ENCODE measurements at places on chromosomes 12 and 14.
A peak's percentile ranks its signal among the peaks of the same experiment; 100 is the strongest.

GRCh38 chr14:48970943-48971342 is 615.2 kb downstream of the RPS29 start:
- no peak for DNase-seq

DNA sequence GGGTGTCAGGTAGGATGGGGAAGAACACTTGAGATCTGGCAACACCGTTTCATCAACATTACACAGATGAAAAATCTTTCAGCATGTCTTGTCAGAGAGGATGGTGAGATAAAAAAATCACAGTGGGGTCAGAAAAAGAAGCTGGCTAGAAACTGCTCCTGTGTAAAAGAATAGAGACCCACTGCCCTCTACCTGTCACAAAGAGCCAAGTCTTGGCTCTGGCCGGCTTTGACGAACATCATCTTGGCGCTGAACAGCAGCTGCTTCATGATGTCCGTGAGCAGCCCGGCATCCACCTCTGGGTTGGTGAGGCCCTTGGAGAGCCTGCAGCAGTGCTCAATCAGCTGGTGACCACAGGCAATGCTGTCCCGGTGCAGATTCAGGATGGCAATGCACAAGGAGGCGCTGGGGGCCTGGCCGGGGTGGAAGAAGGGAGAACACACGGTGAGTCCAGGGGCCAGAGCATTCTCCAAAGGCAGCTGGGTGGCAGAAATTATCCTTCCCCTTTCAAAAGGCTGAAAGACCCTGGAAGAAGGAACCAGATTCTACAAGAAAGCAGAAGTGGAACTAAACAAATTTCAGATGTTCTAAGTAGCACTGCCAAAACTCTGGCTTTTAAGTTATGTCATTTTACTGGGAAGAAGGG is 50.2 kb downstream of the ZFYVE26 start:
- DNase-seq = peak; percentile 78

DNA sequence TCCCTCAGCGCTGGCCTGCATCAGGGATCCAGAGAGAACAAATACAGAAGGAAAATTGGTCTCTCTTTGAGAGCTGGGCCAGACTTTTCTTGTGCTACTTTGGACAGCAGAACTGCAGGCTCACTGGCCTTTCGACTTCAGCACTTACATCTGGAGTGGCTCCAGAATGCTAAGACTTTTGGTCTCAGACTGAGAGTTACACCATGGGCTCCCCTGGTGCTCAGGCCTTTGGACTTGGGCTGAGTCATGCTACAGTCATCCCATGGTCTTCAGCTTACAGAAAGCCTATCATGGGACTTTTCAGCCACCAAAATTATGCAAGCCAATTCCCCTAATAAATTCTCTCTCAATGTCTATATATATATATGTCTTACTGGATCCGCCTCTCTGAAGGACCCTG is 9.0 kb upstream of the CD163 start:
- peak; percentile 96 for DNase-seq

GRCh38 chr12:124422570-124423523 is 128.0 kb downstream of the RFLNA start:
- DNase-seq = no peak

DNA sequence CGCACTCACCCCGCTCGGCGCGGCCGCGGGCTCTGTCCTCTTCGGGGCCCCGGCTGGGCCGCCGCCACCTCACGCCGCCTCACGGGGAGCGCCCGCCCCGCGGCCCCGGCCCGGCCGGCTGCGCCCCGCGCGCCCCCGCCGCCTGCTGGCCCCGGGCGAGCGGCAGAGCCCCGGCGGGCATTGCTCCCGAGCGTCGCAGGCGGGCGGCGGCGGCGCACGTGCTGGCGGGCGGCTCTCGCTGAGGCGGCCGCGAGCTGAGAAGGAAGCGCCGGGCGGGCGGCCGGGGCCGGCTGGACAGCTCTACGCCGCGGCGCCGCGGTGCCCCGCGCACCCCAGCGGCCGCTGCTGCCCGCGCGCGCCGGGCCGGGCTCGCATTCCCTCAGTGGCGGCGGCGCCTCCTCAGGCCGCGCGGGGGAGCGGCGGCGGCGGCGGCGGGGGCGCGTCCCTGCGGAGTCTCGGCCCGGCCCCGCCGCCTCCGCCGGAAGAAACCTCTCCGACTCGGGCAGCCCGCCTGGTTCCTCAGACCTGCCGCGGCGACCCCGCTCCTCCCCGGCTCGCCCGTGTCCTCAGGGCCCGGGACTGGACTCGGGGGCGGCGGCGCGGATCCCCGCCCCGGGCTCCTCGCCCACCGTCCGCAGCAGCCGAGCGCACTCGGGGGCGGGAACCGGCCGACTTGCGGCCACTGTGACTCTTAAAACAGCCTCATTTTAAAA is at the start of gene PITPNM2:
Gene PITPNM2 (minus strand): TSS at position 347 of the 713 bp plus-strand sequence. CDS start 116,500 bp downstream, outside the sequence.
- peak; percentile 46 for DNase-seq

- DNase-seq = no peak
These were observed 635.4 kb downstream of the NRXN3 start for GRCh38 chr14:78805570-78805969.

GRCh38 chr12:69898236-69898635 is 73.2 kb downstream of the MYRFL start:
- DNase-seq = no peak

- no peak for DNase-seq
These were observed 28.1 kb downstream of the BLTP3B start for GRCh38 chr12:100114574-100114973.

DNA sequence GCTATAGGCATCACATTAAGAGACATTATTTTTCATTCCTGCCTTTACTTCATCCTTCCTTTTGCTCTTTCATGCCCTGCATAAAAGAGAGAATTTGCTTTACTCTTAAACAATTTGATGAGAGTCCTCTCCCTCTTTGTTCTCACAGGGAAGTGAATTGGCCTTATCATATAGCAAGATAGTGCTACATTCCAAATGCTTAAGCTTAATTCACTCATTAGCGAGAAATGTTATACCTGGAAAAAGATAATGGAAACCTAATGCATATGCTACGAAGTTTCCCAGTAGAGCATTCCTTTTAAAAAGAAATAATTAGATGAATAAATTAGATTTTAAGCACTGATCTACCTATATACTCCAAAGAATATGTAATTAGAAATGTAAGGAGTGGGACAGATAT is 798.8 kb downstream of the C12orf50 start:
- DNase-seq = no peak
